Left colon (tissue), 2 donors: ENCODE measurements at places on chromosomes 3 and 15.
A peak's percentile ranks its signal among the peaks of the same experiment; 100 is the strongest.

DNA sequence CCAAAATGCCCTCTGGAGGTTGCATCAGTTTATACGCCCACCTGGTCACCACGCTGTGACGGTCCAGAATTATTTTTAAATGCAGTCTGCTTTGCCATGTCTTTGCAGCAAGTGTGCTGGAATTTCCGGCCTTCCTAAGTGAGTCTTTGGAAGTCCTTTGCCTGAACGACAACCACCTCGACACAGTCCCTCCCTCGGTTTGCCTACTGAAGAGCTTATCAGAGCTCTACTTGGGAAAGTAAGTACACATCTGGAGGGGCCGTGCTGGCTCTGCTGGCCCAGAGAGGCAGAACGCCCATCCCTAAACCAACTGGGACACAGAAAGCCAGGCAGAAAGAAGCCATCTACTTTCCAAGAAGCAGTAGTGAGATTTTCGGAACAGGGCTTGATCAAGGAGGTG lies 101.8 kb downstream of the LRRK1 start:
- DNase-seq, result no peak

DNA sequence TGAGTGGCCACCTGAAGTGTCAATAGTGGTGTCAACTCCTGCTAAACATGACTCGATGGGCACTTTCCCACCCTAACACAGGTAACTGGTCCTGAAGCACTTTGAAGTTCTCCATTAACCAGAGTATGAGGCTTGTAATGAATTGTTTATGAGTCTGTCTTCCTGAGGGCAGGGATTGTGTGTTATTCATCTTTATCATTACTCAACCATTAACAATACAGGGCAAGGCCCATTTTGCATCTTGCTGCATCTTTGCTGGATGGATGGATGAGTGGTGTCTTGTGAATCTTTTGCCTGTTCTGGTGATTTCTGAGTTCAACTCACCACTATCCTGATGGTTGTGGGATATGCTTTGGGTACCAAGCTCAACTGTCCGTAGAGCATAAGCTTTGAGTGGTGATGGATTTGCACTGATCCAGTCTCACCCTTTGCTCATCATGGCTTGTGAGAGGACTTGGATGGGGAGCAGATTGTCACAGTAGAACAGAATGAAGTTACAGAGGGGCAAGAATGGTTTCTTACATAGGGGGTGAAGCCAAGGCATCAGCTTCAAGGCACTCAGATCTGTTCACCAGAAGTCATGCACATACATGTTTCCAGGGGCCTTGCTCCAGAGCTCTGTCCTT lies 22.3 kb upstream of the EPB42 start:
- DNase-seq, result no peak

- peak; percentile 77 for DNase-seq
These were observed 63.9 kb upstream of the FAM98B start for GRCh38 chr15:38389924-38390542.

- peak; percentile 13 for DNase-seq
These were observed 533.7 kb upstream of the ATP11B start for GRCh38 chr3:182259579-182259978.

DNA sequence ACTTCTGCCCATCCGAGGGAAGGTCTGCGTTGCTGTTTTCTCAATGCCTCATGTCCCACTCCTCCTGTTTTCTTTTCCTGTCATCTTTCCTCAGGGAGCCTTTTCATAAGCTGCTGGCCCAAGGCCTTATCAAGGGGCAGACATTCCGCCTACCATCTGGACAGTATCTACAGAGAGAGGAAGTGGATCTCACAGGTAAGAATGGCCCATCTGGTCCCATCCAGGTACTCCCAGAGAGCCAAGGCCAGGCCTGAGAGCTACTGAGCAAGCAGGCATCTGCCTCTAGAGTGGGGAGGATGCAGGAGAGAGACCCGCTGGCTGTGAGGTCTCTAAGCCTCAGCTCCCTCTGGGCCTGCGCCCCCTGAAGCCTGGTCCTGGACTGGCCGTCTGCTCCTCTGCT lies 81.5 kb upstream of the LIMD1 start:
- DNase-seq, result no peak

GRCh38 chr3:23749609-23750008 lies 56.1 kb upstream of the UBE2E1 start:
- DNase-seq, result no peak

DNA sequence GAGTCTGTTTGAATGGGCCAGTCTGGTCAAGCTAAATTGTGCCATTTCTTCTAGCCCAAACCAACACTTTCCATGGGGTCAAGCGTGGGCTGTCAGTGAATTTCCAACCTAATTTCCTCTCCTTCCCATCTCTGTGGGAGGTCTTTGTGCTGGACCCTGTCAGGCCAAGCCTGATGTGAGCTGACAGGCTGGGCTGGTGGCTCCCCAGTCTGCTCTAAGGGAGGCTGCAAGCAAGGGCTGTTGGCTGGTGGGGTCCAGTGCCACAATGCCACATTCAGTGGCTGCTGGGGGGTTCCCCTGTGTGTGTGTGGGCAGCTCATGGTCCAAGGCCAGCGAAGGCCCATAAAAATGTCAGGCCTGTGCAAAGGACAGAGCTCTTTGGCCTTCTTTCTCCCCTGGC lies 216.1 kb downstream of the OPA1 start:
- no peak for DNase-seq

- DNase-seq, result no peak
These were observed 86.9 kb downstream of the IL5RA start for GRCh38 chr3:3023111-3023745.
